Activated CD4-positive, CD25-positive, alpha-beta regulatory T cell (primary cell): ENCODE measurements at places on chromosomes 13 and 19.

DNA sequence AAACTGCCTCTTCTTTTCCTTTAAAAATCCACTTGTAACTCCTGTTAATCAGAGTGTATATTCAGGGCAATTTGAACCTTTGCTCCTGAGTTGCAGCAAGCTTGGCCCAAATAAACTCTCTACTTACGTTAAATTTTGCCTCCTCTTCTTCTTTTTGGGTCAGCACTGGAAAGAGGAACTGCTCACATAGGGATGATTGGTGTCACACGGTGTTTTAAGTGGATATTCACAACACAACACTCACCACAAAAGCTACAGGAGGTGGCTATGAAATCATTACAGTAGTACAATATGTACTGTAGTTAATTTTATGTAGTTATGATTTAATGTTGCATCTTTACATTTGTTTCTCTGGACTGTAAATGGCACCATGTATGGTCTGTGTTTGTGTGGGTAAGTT is 96.8 kb upstream of the DOCK9 start:
- DNase-seq: no peak

GRCh38 chr13:30164146-30164545 is 143.2 kb downstream of the KATNAL1 start:
- DNase-seq: no peak

GRCh38 chr13:30737511-30738337 is 2.4 kb downstream of the ALOX5AP start:
- DNase-seq: no peak

- DNase-seq: no peak
Measured at GRCh38 chr19:2129486-2129885, 21.9 kb downstream of the AP3D1 start.
